MCF 10A (cell line): ENCODE measurements at places on chromosomes 16 and 17.

- no peak for DNase-seq
These were observed 29.7 kb downstream of the TBX21 start for GRCh38 chr17:47762728-47763127.

GRCh38 chr17:8155996-8156245, 3.7 kb upstream of the PER1 start:
- no peak for DNase-seq

- peak; percentile 35 for DNase-seq
These were observed 330.3 kb downstream of the SEC14L1 start for GRCh38 chr17:77470800-77471733.

GRCh38 chr17:8806926-8807550, 7.9 kb upstream of the MFSD6L start:
- DNase-seq, result peak; percentile 35

DNA sequence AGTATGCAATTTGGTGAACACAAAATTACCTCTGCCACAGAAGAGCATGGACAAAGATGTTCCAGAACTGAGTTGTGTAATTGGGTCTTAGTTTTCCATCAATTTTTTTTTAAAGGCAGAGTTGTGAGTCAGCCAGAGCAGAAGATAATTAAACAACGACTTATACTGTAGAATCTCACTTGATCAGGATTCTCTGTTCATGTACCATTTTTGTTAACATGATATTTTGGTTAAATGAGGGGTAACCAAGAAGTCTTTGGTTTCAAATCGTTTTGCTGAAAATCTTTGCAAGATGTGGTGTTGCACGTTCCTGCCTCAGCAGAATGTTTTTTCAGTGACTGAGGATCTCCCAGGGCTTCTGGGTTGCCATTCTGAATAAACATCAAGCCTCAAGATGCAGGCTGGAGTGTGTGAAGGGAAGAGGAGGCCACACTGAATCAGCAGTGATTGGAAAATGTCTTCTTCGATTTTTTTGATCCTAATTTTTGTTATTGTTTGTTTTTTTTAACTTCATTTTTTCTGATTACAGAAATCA, 232.6 kb upstream of the IRX3 start:
- DNase-seq, result no peak

GRCh38 chr16:67880584-67880983, 4.1 kb upstream of the NRN1L start:
- DNase-seq, result no peak

DNA sequence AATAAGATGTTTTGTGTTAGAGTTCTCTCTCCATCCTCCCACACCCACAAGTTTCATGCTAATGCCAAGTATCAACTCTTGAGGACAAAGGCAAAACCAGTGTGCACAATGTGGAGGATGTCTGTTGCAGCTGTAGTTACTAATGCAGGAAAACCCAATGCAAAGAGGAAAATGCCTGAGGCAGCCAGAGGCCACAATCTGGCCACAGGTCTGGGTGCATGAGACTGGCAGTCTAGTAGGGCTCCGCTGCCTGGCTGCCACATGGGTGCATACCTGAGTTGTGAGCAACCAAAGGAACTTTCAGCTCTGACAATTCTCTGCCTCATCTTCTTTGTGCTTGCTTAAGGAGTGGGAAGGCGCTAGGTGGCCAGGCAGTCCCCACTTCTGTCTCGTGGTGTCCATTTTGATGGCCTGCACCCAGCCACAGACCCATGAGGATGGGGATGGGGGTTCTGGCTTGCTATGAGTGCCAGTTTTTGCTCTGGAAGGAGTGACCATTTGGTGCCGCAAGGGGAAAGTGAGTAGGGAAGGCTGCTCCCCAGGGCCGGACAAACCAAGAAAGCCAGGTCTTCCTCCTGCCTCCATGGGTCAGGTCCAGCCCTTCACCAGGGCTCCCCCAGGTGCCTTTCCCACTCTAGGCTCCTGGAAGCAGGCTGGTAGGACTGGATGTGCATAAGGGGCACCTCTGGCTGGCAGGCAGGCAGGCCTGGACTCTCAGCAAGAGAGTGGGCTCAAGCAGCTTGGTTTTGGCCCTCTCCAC, 4.2 kb upstream of the GFOD2 start:
- DNase-seq, result peak; percentile 54

- DNase-seq, result peak; percentile 94
These were observed 22.4 kb downstream of the SOCS3 start for GRCh38 chr17:78337244-78338109.

DNA sequence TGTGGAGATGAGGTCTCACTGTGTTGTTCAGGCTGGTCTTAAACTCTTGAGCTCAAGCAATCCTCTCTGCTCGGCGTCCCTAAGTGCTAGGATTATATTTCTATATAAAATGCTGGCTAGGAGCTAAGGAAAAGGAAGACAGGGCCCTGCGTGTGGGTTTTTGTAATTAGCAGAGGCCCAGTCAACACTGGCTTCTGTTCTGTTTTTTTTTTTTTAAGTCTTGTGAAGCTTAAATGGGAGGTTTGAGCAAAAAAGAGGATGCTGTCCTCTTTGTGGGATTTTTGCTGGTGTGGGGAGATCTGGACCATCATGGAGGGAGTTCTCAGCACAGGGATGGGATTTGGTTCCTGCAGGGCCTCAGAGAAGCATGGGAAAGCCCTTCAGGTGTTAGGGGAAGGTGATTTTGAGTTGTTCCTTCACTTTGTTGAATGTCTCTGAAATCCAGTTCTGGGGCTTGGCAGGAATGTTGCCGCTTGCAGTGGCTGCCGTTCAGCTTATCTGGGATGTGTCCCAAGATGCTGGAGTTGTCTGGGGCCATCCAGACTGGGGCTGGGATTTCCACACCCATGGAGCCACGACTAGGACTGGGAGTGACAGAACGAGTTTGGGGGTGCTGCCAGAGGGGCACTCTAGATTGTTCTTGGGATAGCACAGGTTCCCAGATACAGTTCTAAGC, 4.2 kb downstream of the PYCARD start:
- no peak for DNase-seq

- DNase-seq, result no peak
These were observed 34.3 kb downstream of the STAT5B start for GRCh38 chr17:42241871-42242270.

- peak; percentile 34 for DNase-seq
These were observed 4.4 kb upstream of the SCPEP1 start for GRCh38 chr17:56973520-56973919.

- no peak for DNase-seq
These were observed 3.3 kb downstream of the KCNH4 start for GRCh38 chr17:42177684-42178083.

DNA sequence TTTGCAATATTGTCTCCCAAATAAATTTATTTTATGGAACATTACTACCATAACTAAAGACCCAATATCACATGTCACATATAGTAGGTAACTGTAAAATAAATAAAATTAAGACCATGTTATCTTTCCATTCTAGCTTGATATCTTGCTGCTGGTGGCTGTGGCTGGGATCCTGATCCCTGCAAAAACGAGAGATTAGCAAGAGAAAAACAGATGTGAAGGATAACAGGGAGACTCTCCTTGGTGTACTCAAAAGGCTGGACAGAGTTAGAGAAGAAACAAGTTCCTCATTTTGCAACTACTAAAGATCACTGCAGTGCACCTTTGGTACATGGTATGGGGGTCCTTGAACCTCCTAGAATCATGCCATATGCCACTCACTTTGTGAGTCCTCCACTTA, 49.7 kb downstream of the ARHGAP27 start:
- DNase-seq, result no peak

DNA sequence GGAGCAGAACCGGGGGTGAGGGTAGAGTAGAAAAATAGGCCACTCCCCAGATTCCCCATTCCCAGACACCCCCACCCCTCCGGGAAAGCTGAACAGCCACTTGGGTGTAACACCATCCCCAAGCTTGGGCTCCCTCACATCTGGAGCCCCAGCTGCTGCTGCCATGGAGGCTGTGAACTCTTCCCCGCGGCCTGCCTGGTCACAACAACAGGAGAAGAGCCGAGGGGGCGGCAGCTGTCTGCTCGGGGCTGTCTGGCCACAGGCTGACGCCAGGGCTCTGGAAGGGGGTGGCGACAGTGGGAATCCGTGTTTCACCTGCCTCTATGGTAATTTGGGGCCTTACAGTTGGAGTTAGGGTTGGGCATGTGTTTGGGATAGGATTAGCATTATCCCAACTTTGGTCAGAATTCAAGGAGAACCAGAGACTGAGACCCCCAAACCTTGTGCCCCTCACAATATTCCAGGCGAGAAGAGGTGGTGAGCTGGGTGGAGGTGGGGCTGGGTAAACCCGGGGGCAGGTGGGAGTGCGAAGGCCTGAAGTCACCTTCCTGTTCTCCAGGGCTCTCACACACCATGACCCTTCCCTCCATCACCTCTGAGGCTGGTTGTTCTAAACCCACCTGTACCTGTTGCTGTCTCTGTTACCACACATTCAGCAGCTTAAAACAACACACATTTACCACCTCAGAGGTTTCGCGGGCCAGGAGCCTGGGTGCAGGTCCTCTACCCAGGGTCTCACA, 29.7 kb upstream of the NXPH3 start:
- no peak for DNase-seq

- peak; percentile 77 for DNase-seq
These were observed 451.5 kb upstream of the HSBP1 start for GRCh38 chr16:83356266-83356665.

DNA sequence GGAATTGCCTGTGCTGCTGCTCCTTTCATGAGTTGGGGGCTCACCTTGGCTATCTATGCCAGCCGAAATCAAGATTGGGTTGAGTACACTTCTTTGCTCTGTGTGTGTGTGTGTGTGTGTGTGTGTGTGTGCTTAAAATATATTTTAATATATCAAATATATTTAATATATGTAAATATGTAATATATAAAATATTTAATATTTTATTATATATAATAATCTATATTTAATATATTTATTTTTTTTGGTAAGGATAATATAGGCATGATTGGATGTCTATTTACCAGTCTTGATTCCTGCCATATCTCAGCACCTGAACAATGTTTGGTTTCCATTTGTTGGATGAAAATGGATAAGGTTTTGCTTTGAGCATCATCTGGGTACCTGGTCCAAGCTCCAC, 399.3 kb downstream of the CA10 start:
- no peak for DNase-seq

DNA sequence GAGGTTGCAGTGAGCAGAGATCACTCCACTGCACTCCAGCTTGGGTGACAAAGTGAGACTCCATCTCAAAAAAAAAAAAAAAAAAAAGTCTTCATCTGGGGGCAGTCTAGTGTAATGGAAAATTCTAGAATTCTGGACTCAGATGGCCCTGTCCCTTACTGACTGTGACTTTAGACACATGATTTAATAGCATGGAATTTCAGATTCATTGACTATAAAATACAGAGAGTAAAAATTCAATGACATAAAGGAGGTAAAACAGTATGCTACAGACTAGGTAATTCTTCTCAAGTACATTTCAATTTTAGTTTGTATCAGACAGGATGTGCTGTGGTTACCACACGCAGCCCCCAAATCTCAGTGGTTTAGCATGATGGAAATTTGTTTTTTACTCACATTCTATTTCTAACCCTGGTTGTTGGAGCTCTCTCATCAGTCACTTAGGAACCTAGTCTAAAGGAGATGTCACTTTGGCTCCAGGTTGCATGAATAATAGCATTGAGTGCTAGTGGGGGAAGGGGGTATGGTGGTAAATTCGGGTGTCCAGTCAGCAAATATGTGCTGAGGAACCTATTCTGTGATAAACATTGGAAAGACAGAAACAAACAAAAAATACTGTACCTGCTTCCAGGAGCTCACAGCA, 444.0 kb downstream of the XYLT1 start:
- no peak for DNase-seq

GRCh38 chr16:81738783-81739496, 40.2 kb upstream of the PLCG2 start:
- no peak for DNase-seq

DNA sequence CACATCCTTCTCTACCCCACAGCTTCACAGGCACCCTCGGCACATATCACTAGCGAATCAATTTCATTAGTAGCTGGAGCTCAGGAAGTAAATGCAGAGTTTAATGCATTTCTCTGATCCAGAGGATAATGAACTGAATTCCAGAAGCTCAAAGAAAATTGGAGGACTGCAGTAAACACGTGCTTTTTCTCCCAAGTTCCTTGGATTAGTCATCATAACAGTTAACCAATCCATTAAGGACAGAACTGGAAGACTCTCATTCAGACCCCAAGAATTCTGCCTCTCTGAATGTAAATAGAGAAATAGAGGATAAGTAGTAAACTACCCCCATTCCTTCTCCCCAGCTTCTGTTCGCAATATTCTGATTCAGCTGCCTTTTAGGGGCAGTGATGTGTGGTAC, 40.7 kb downstream of the DUSP14 start:
- DNase-seq, result no peak

DNA sequence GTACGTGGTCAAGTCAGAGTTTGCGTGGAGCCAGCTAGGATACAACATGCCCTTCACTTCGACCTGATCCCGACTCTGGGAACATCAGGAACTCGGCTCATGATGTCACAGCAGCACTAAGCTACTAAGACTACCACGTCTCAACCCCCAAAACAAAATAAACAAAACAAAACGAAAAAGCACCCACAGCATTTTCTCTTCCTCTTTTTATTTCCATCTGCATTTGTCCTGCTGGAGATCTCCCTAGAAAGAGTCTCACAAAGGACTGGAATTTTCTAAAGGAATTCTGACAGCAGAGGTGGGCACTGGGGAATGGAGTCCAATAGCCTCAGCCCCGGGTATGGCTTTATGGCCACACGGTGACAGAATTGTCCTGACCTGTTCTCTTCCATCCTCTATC, 196.6 kb downstream of the SALL1 start:
- DNase-seq, result no peak

DNA sequence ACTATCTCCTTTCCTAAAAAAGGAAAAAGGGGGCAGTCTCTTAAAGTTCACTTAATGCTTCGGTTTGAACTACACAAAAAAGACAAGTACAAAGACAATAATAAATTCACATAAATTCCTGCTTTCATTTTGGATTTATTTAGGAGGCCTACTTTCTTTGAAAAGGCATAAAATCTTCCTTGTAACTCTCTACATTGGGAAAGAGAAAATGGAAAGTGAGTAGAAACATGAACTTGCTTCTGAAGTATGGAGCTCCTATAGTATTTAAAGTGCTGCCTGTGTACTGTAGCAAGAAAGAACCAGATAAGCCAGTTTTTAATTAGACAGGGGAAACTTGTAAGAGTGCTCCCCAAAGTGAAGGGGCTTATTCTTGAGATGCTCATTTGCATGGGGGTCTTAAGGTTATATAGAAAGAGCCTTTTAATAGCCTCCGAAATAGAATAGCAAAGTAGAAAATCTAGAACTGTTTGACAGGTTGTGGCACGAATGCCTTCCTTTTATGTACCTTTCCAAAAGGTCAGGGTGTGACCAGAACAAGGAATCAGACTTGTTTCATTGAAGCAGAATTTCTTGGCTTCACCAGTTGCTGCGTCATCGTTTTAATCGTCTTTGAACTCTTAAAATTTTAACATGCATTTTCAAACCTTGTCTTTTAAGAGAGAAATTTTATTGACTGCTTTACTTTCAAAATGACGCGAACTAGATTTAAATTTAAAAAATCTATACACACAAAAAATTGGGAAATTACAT, 12.9 kb downstream of the GAN start:
- DNase-seq, result peak; percentile 42

DNA sequence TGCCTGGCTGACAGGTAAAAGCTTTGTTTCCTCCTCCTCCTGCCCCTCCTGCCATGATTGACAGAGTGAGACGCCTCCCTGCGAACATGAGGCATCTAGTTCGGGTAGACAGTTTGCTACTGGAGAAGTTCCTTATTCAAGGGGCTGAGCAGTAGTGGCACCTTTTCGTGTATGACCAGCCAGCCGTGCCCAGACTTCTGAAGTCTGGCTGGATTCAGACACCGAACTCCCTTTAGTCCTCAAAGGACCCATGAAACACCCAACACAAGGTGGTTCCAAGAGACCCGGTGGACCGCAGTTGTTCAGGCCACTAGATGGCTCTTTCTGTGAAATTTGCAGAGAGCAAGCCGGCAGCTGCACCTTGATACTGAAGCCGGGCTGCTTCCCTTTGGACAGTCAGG, 192.8 kb downstream of the XYLT1 start:
- no peak for DNase-seq

- no peak for DNase-seq
These were observed 102.6 kb downstream of the GOSR1 start for GRCh38 chr17:30579610-30580315.
